ENCODE measurements at places on chromosomes 11 and 22.

- DNase-seq = no peak
These were observed 27.9 kb upstream of the RASL10A start for GRCh38 chr22:29343313-29343805.

DNA sequence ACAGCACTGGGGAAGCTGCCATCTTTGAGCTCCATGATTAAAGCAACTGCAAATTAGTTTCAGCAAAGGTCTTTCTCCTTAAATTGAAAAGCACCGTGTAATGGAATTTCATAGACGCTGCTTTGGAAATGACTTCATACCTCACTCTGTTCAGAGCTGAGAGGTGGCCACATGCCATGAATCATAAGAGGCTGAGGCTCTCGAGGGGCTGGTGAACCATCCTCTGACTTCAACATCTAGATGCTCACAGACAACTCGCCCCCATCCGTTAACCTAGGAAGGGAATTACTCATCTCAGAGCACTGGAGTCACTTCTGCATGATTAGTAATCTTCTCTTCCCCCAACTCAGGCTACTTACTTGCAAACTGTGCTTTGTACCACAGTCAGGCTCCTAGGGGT is 122.3 kb downstream of the RCN1 start:
- no peak for DNase-seq

- no peak for DNase-seq
These were observed 17.5 kb downstream of the WBP2NL start for GRCh38 chr22:42016111-42016510.

DNA sequence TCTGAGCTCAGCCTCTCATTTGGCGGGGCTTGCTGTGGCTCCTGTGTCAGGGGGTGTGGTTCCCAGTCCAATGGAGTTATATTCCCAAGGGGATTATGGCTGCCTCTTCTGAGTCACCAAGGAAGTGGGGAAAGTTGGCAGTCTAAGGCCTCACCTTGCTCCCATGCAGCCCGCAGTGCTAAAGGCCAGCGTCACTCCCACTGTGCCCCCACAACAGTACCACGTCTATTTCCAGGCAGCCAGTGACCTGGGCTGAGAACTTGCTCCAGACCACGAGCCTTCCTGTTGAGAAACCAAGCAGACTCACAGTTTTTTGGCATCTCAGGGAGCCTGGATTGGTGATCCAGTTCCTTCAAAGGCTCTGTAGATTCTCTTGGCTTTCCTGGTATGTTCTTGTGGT is 45.6 kb downstream of the OR2AT4 start:
- no peak for DNase-seq

DNA sequence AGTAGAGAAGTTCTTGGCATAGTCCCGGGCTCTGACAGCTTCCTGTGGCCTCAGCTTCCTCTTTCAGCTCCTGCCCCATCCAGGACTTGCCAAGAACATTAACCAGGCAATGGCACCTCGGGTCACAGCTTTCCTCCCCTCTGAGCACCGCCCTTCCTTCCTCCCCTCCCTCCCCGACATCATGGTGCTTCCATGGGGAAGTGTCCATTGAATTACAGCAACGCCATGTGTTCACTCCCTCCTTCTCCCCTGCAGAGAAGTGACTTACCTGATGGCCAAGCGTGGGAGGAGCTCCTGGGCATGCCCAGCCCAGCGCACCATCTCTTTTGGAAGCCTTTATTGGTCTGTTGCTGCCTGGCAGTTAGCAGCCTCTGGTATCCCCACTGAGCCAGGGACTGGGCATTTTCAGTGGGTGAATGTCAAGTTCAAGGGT is 25.8 kb upstream of the DAGLA start:
- DNase-seq = no peak

DNA sequence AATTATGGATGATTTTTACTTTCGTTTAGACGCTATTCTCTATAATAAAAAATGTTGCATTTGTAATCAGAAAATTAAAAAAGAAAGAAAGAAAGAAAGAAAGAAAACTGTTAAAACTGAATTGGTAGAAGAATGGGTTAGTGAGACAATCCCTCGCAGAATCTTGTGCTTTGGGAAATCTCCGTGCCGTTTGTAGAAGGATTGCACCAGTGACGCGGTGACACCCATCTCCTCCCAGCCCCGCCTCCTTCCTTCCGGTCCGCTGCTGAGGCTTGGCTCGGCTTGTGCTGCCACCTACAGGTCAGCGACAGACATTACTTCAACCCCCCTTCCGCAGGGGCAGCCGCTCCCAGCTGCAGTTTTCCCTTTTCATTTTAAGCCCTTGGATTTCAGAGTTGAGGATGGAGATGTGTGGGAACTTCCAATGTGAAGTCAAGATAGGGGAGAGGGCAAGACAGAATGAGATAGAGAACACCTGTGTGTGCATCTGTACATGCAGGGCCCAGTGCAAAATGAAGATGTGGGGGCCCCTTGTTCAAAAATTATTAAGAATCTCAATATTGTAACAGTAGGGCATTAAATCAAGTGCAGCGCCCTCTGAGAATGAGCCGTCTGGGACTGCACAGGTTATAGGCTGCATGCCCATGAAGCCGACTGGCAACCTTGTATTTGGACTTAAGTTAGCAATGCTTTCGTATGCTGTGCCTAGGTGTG is 41.1 kb downstream of the TST start:
- DNase-seq = peak; percentile 93

DNA sequence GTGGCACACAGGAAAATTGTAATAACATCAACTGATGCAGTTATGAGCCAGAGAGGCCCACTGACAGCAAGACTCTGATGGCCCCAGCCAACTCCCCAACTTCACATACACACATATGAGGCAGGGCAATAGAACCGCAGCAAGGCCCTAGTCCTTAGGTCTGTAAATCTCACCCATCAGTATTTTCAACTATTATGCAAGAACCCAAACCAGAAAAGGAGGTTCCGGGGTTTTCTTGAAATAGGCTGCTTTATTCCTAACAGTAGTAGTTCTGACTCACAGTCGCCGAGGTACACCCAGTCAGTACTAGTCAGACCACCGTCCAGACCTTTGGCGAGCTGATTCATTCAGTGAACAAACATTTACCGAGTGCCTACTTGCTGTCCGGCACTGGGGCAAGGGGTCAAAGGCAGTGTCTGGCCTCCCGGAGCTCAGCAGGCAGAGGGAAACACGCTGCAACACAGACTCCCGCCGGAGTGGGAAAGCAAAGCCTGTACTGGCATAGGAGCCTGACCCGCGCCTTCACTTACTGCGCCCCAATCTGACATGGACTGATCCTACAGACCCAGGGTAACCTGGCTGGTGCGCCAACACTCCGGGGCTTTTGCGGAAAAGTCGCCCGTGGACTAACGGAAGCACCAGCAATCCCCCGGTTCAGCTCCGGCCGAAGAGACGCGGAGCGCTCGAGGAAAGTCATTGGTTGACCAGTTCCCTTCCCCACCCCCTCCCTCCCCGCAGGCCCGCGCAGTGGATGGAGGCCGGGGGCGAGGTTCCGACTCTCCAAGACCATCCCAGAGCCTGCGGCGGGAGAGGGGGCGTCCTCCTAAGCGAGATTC is 1.3 kb downstream of the PLEKHA7 start:
- peak; percentile 38 for DNase-seq

DNA sequence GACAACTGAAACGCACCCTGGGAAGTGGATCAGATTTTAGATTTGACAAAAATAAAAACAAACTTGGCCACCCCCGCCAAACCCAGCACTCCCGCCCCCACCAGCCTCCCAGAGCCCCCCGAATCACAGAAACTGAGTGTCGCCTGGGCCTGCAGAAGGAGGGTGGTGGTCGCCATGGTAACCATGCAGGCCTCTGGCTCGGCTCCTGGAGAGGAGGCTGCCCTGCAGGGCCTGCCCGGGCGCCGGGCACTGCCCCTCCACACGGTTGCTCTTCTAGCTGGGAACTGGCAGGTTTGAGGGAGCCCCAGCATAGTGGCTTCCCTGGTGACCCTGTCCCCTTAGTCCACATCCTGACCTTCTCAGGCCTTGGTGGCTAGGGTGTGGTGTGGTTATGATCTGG is 19.3 kb downstream of the CACNA1I start:
- DNase-seq = no peak

GRCh38 chr11:86244063-86244521 is 461 bp upstream of the EED start:
- DNase-seq = peak; percentile 86

GRCh38 chr11:34953955-34954354 is 37.5 kb downstream of the PDHX start:
- no peak for DNase-seq

- no peak for DNase-seq
These were observed 27.8 kb downstream of the PHLDB1 start for GRCh38 chr11:118635237-118635591.

GRCh38 chr22:35177811-35178210 is 79.5 kb upstream of the HMGXB4 start:
- DNase-seq = no peak

- peak; percentile 16 for DNase-seq
These were observed 6.8 kb downstream of the JRKL start for GRCh38 chr11:96396637-96397036.

- DNase-seq = no peak
These were observed 260.0 kb downstream of the TBC1D22A start for GRCh38 chr22:47022475-47022874.

DNA sequence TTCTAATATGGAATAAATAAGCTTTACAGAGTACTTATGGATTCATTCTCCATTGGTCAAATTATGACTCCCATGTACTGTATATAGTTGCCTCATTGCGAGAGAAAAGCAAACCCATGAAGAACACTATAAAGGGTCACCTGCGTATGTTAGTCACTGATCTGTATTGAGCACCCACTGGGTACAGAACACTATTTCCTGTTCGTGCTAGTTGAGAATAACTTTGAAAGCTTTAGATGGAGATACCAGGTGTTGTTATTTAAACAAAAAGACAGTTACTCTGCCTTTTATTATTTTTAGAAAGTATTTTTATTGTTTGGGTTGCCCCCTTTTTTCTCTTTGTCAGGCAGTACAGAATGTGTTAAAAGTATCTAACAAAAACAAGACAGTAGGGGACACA is 79.9 kb downstream of the DEUP1 start:
- no peak for DNase-seq

GRCh38 chr11:45554230-45554967 is 111.0 kb downstream of the CHST1 start:
- DNase-seq = no peak

- DNase-seq = no peak
These were observed 7.4 kb downstream of the CNTF start for GRCh38 chr11:58629857-58630256.
